NCI-H146 (cell line): ENCODE measurements at places on chromosomes 6 and 20.

GRCh38 chr6:71430018-71430417, 141.4 kb downstream of the OGFRL1 start:
- DNase-seq, result no peak

GRCh38 chr20:34037121-34037520, 43.4 kb downstream of the RALY start:
- DNase-seq, result no peak

DNA sequence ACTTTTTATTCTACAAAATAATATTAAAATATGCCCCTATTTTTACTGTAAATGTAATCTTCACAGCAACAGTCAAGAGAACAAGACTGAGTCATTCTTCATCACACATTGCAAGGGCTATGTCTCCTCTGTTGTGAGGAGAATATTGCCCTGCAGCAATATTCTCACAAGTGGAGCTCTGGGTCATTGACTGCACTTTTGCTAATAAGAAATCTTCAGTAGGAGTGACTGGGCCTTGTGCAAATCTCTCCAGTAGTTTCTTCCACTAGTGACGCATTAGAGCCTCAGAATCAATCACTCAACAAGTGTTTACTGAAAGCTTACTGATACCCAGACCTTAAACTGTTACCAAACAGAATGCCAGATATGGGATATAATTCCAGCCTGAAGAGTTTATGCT, 49.1 kb downstream of the LAMA2 start:
- DNase-seq, result no peak

DNA sequence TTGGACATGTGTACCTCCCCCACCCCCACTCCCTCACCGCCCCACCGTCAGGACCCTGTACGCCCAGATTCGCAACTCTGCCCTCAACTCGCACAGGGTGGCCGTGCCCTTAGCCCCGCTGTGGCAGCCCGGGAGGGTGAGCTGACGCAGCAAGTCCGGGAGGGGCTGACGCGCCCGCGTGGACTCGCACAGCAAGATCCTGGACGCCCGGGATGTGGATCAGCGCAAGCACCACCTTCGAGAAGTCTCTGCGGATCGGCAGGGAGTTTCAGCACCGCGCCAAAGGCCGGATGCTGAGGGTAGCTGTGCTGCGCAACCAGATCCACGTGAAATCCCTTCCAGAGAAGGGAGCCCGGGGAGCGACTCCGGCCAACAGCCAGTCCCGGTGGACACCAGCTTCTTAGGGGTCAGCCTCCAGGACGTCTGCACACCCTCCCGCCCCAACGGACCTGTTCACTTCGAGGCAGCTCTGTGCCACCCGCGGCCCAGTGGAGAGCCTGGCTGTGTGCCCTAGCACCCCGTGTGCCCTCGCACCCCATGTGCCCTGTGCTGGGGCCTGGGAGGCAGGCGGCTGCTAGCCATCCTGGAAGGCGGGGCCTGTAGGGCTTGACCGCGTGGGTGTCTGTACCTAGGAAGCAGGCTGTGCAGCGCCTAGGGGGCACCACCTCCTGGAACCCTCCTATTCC, 6.7 kb upstream of the GJA10 start:
- DNase-seq, result no peak

- DNase-seq, result no peak
Observed at GRCh38 chr6:84709121-84709520, 55.3 kb downstream of the TBX18 start.

- no peak for DNase-seq
Observed at GRCh38 chr6:101268541-101268940, 125.0 kb upstream of the GRIK2 start.
